Cardiac muscle cell (in vitro differentiated cells and primary cell): ENCODE measurements at places on chromosomes 11 and 22. TPM values are rescaled to one million over a fixed set of nuclear protein-coding genes. Genes with fewer than 3 reads are reported as not detected.

Gene MUC5B
- not detected in 2 replicates for polyA plus RNA-seq

Gene C22orf15
- polyA plus RNA-seq: 0.27 and 0.91 TPM in 2 replicates

Gene OR51B2
- not detected in 2 replicates for polyA plus RNA-seq

Gene NAT10
- polyA plus RNA-seq: 19.4 and 28.0 TPM in 2 replicates

Gene FIBIN
- 2.2 and 2.9 TPM in 2 replicates for polyA plus RNA-seq

Gene DDX17
- polyA plus RNA-seq: 53.7 and 60.4 TPM in 2 replicates

Gene OR4C46
- not detected in 2 replicates for polyA plus RNA-seq

Gene ART1
- not detected in 2 replicates for polyA plus RNA-seq

Gene KDM4D
- polyA plus RNA-seq: 3.3 and 4.7 TPM in 2 replicates

Gene MMP8
- not detected in 2 replicates for polyA plus RNA-seq

Gene RTCB
- polyA plus RNA-seq: 137 and 154 TPM in 2 replicates

Gene GLYAT
- not detected in 2 replicates for polyA plus RNA-seq

Gene MS4A10
- polyA plus RNA-seq: not detected in 2 replicates

Gene MIAT
- polyA plus RNA-seq: 0.11 and 0.30 TPM in 2 replicates

Gene MS4A6A
- not detected in 2 replicates for polyA plus RNA-seq

Gene NDUFS8
- polyA plus RNA-seq: 473 and 540 TPM in 2 replicates

Gene CRYBA4
- 0.34 TPM in 1 of 2 replicates, not detected in the other for polyA plus RNA-seq

Gene ARHGAP20
- 0.35 and 0.49 TPM in 2 replicates for polyA plus RNA-seq

Gene NCF4
- not detected in 2 replicates for polyA plus RNA-seq

Gene NTM
- polyA plus RNA-seq: 1.6 and 1.7 TPM in 2 replicates

Gene OR51E2
- polyA plus RNA-seq: not detected in 2 replicates

Gene FOLR2
- polyA plus RNA-seq: not detected in 2 replicates

Gene TSPAN32
- polyA plus RNA-seq: 18.5 and 24.8 TPM in 2 replicates

Gene PKNOX2
- polyA plus RNA-seq: 2.1 and 5.8 TPM in 2 replicates

Gene P2RY6
- polyA plus RNA-seq: not detected in 2 replicates

Gene SLC22A12
- not detected in 2 replicates for polyA plus RNA-seq

Gene C11orf97
- not detected in 2 replicates for polyA plus RNA-seq

Gene TMEM126A
- polyA plus RNA-seq: 39.9 and 42.9 TPM in 2 replicates

Gene NXPE1
- not detected in 2 replicates for polyA plus RNA-seq
